ENCODE measurements at places on chromosomes 11 and 22. TPM values are rescaled to one million over a fixed set of nuclear protein-coding genes. Genes with fewer than 3 reads are reported as not detected.

- no peak for DNase-seq
These were observed 849.1 kb upstream of the API5 start for GRCh38 chr11:42462558-42463310.

DNA sequence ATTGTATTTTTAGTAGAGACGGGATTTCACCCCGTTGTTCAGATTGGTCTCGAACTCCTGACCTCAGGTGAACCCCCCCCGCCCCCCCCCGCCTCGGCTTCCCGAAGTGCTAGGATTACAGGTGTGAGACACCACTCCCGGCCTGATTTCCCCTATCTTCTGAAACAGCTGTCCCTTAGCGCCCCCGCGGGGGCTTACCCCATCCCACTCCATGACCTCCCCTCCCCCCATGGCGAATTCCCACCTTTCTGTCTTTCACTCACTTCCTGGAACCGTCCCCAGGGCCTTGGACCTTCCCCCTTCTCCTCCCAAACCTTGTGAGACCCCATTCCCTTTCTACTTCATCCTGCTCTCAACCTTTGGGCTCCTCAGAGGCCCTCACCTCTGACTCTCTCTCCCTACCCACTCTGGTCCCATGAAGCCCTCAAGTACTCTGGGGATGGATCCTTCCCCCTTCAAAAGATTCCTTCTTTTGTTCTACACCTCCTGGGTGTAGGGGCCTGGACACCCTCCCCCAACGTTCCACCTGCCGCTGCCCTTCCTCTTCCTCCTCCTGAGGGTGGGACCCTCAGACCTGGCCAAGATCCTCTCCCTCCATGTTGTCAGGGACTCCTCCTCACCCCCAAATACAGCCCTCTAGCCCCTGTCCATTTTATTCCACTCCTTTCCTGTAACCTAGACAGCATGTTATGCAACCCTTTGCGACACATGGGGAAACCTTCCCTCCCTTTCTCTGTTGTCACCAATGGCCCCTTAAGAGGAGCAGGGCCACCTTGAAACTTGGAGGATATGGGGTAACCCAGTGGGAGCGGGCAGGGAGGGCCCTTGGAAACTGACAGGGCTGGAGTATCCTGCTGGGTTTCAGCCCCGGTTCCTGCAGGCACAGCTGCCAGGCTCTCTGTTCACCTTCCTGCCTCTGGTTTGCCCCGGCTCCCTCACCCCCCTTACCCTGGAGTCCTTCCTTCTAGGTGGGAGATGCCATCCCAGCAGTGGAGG, 1.1 kb downstream of the PRDX5 start:
- DNase-seq: peak; percentile 44

DNA sequence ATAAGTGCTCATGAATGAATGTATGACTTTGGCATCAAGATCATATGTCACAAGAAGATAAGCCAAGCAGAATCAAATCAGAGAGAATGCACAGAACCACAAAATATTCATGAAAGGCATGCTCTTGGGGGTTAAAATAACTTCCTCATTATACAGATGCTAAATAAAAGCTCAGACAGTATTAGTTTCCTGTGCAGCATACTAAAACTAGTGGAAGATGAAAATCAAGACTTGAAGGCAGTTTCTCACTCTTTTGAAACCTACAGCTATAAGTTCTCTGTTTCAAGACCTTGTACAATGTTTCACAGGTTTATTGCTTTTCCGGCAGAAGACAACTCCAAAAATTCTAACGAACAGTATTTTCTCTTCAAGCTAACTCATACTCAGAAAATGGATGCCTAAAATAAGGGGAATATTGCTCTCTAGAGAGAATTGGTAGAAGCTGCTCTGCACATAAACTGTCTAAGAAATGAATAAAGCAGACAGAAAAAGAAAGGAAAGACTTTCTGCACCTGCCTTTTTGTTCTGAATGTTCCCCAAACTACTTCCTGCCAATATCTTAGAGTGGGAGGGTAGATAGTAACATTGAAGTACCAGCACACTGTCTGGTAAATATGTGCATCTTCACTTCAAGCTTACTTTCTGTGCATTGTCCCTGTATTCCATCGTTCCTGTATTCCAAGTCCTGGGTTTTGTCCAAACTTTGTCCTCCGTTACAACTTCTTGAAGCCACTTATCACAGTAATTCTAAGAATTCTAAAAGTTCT, 639.4 kb upstream of the FAT3 start:
- DNase-seq: no peak

DNA sequence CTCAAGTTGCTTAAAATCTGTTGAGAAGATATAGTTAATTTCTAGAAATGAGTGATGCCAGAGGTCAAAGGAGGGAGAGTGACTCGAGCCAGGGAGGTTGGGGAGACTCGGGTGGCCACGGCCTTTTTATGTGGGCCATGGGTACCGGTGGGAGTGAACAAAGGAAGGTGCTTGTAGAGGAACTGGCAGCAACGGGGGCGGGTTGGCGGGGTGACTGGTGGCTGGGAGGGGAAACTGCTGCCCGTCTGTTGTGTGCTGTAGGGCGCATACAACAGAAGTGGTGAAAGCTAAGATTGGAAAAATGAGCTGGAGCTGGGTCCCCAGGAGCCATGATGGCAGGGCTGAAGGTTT, 5.4 kb downstream of the DAGLA start:
- DNase-seq: no peak

GRCh38 chr22:30694171-30694639, 469 bp upstream of the OSBP2 start:
- peak; percentile 69 for DNase-seq

DNA sequence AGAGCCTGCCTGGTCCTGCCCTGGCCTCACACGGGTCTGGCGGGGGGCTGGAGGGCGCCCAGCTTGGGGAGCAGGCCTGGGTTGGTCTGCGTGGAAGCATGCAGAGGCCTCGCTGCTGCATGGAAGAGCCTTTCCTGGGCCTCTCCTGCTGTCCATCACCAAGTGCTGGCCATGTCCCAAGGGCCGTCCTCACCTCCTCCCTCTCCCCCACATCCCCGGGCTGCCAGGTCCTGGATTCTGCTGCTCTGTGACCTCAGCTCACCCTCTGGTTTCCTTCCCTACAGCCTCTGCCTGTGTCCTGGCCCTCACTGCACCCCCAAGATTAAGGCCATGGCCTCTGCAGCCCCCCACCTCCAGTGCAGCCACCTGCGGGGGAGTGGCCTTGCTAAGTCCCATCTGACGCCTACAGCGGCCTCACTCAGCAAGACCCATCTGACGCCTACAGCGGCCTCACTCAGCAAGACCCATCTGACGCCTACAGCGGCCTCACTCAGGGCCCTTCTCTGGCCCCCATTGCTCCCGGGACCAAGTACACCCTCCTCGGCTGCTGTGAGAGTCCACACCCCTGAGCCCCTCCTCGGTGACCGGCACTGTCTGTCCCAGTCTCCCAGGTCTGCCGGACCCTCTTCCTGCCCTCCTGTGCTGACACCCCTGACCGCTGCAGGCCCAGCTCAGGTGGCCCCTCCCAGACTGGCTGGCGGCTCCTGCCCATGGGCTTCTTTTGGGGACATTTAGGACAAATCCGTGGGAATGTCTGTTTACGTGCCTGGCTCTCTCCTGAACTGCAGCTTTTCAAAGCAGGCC, 119.5 kb upstream of the B3GAT1 start:
- peak; percentile 60 for DNase-seq

OR51E1 gene
- total RNA-seq: 1.8 TPM

DNA sequence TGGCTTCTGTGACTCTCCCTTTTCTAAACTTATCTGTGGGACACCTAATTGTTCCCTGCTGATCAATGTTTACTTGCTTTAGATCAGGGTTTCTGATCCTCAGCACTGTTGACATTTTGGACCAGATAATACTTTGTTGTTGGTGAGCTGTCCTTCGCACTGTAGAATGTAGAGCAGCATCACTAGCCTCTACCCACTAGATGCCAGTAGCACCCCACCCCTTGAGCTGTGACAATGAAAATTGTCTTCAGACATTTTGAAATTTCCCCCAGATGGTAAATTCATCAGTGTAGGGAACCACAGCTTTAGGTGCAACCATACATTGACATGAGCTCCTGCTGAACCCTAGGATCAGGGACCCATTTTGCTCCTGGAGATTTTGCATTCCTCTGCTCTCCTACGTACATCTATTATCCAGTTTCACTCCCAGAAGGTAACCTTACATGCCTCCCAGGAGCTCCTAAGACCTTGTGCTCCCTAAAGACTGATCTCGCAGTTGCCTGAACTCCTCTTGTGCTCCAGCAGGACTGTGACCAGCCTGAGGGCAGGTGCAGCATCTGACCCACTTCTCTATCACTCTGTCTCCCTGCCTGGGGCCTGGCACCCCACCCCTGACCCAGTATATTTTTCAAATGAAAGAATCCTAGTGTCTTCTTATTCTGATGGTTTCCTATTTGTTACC, 107.8 kb downstream of the FAR1 start:
- DNase-seq: no peak

- DNase-seq: no peak
These were observed 20.6 kb downstream of the MSANTD4 start for GRCh38 chr11:106001304-106002012.

DNA sequence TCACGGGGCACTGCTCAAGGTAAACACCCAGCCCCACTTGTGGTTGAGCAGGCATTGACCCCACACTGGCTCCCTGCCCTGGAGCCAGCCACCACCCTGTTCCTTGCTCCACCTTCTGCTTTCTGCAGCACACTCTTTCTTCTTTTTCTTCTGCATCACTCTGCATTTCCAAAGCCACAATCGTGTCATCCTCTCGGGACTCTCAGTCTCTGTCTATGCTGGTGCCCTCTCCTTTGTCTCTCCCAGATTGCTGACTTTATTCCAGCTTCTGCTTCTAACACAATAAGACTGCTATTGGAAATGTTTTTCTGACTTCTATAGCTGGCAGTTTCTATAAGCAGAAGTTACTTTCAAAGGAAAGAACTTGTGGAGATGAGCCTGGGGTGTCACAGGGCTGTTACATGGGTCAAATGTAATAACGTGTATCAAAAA, 14.4 kb downstream of the GRAP2 start:
- DNase-seq: no peak

PARVG gene
- 3.5 TPM for total RNA-seq

CCDC87 gene
- total RNA-seq: 0.25 TPM

- DNase-seq: no peak
These were observed 82.2 kb downstream of the ATG16L2 start for GRCh38 chr11:72896431-72896830.

GPHA2 gene
- total RNA-seq: not detected

DNA sequence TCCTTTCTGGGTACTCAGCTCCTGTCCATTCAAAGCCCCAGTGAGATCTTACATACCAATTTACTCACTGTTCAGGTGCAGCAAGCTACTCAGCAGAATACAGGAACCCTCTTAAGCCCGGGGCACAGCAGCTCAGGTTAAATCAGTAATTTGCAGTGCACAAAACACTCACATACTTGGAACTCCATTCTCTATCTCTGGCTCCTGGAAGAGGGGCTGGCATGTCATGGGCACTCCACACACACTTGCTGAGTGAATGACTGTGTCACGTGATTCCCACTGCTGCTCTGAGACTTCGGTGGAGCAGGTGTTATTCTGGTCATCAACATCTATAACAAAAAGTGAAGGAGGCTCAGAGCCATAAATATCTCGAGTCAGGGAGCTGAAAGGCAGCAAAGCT, 157.3 kb upstream of the BDNF start:
- peak; percentile 27 for DNase-seq

GRCh38 chr11:133823211-133823610, 22.1 kb downstream of the SPATA19 start:
- DNase-seq: no peak

DNA sequence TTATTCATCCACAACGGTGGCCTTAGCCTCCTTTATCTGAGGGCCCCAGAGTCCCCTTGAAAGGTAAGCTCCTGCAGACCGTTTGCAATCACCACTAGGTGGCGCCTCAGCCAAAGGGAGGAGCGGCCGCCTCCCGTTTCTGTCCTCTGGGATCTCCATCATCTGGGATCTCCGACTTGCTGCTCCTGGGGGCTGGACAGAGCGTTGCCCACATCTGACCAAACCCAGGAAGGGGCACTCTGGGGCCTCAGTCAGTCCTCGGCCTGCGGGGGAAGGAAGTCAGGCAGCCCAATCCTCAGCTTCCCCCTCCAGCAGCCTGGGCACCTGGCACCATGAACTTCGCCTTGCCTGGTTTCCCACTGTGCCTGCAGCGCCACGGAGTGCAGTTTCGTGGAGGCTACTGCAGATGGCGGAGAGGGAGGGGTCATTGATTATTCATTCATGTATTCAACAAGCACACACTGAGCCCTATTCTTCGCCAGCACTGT, 23.5 kb downstream of the TP53I11 start:
- peak; percentile 69 for DNase-seq

KRTAP5-10 gene
- total RNA-seq: not detected

Data from left ventricle myocardium superior (tissue), 1 donor.